GF-D8 (cell line): ENCODE measurements at places on chromosomes 16 and 17.

DNA sequence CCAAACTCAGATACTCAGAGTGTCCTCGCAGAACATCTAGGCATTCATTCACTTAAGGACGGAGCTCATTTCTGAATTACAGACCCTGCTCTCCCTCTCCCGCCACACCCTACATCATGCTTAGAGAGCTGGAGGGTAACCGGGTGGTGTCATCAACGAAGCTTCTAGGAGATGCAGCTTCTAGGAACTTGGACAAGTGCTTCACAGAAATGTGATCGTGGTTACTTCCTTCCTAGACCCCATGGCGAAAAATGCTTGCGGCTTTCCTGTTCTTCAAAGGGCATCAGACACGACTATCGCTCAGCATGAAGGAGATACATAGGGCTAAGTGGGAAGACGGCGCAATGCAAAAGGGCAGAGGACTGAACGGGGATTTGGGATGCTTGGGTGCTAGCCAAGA, 126.8 kb downstream of the ZFHX3 start:
- DNase-seq, result peak; percentile 86

DNA sequence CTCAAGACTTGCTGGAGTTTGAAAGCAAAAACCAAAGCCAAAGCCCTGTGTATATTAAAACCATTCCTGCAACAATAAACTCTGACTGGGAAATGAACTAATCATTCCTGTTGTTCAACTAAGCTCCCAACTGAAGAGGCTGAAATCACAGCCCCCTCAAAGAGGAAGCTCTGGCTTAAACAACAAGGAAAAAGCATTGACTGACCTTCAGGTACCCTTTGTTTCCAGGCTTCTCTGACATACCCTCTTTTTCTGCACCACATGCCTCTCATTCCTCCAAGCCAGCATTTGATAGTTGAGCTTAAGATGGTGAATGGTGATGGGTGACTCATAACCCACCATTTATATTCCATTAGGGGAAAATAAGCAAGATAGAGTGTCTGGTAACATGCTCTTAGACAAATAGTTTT, 470.9 kb upstream of the SOX9 start:
- no peak for DNase-seq

DNA sequence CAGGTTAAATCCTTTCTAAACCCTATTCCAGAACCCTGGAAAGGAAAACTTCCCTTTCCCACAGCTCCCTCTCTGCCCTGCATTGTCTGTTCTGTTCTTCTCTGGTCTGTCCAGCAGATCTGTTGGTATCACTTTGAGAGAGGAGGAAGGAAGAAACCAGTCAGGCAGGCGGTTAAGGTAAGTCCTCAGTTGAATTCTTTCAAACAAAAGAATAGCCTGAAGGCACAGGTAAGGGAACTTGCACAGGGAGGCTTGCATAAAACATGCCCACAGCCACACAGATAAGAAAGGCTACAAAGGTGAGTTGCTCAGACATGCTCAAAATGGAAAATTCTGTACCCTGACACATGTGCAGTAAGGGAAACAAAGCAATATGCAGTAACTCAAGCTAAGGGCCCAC, 595.7 kb upstream of the CDH5 start:
- no peak for DNase-seq

GRCh38 chr17:38798614-38799500, 499 bp downstream of the PIP4K2B start:
- DNase-seq, result peak; percentile 30

- DNase-seq, result no peak
Observed at GRCh38 chr17:6249732-6250131, 179.6 kb downstream of the WSCD1 start.

GRCh38 chr16:50539822-50540710, 8.1 kb upstream of the NKD1 start:
- DNase-seq, result no peak

- no peak for DNase-seq
Observed at GRCh38 chr17:47316311-47316710, 7.4 kb upstream of the EFCAB13 start.

DNA sequence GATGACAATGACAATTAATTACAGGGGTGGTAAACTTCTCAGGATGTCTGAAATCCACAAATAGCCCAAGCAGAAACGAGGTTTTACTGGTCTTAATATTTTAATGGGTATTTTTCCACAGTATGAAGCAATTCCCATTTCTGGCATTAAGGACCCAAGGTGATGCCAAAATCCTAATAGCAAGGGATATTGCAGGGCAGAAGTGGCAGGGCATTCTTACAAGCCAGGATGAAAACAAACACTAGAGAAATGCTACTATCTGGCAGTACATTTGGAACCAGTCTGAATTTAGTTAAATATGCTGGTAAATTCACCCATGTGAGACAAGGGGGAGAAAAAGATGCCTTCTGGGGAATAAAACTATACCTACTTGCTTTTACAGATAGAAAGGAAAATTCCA, 45.2 kb downstream of the RND2 start:
- no peak for DNase-seq

GRCh38 chr16:9199311-9199710, 107.9 kb downstream of the HAPSTR1 start:
- no peak for DNase-seq

- DNase-seq, result peak; percentile 36
Observed at GRCh38 chr16:72921620-72922019, 126.3 kb downstream of the ZFHX3 start.

DNA sequence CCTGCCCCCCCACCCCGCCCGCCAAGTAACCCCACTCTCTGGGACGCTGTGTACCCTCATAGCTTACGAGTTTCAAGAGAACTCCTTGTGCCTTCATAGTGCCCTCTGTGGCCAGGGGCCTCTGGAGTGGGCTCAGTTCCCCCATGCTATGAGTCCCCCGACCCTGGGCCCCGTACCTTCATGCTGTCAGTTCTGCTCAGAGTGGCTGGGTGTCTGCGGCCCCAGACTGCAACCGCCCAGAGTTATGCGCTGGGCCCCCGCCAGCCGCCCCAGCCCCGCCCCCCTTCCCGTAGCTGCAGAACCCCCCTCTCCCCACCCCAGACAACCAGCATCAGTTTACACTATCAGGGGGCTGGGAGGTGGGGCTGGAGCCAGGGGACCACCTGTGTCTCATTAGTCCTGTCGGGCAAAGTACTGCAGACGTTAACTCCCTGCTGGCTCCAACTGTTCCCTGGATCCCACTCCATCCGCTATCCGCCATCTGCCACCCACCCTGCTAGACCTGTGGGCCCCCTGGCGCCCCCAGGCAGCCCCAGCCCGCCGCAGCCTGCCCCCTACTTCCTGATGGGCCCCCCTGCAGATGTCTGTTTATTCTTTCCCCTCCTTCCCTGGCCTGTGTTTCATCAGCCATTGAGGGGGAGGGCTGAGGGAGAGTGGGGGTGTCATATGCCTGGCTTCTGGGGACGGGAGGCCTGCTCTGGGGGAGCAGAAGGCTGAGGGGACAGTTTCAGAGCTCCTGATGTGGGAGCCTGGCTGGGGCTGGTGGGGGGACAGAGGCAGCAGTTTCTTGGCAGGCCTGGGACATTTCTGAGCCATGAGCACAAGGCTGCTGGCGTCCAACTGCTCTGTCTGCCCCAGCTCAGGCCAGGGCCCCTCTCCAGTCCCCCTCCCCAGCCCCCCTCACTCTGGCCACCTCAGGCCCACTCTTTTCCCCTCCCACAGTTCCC, at the start of gene MFAP4:
MFAP4 (minus strand) TSS at position 217 of the 947 bp plus-strand sequence; CDS start at position 182, 35 bp downstream.
- no peak for DNase-seq
